ENCODE measurements at places on chromosomes 7 and 10. TPM values are rescaled to one million over a fixed set of nuclear protein-coding genes. Genes with fewer than 3 reads are reported as not detected.

Gene BICC1
- total RNA-seq, result 0.16 TPM

Gene CDHR3
- total RNA-seq, result 0.81 TPM

Gene PLXNA4
- total RNA-seq, result 7.9 TPM

Gene AKR1E2
- total RNA-seq, result 38.9 TPM

Gene SHTN1
- total RNA-seq, result 0.65 TPM

Gene ATOH7
- not detected for total RNA-seq

Gene GRM3
- not detected for total RNA-seq

Gene GPNMB
- total RNA-seq, result 0.32 TPM

Gene TBX20
- total RNA-seq, result not detected

Gene CYP26A1
- total RNA-seq, result 0.65 TPM

Gene C10orf105
- not detected for total RNA-seq

Gene AMZ1
- under 0.01 TPM for total RNA-seq

Gene MBLAC1
- total RNA-seq, result 1.8 TPM

Gene ASB4
- total RNA-seq, result not detected

Gene MCM10
- total RNA-seq, result 14.2 TPM

Gene CACUL1
- 38.1 TPM for total RNA-seq

Gene ALOX5
- total RNA-seq, result not detected

Gene ASAH2
- 0.31 TPM for total RNA-seq

Gene CALML5
- total RNA-seq, result not detected

Gene DOCK1
- 139 TPM for total RNA-seq

Gene FXYD4
- not detected for total RNA-seq

Gene NKX2-3
- total RNA-seq, result under 0.01 TPM

Gene METTL27
- total RNA-seq, result 2.9 TPM

Gene HOXA1
- 0.49 TPM for total RNA-seq

Gene PRR15
- total RNA-seq, result 0.06 TPM

Gene PAPOLB
- total RNA-seq, result not detected

Gene PNLIPRP2
- not detected for total RNA-seq

Gene LRRTM3
- total RNA-seq, result not detected

Gene NEUROD6
- not detected for total RNA-seq

Gene GPR15LG
- total RNA-seq, result not detected

Gene IDI2
- total RNA-seq, result not detected

Gene ACTR3C
- 5.4 TPM for total RNA-seq

Gene OPN1SW
- total RNA-seq, result 1.1 TPM

Gene FAM13C
- 10.2 TPM for total RNA-seq

Gene SH2B2
- 0.97 TPM for total RNA-seq

Gene NODAL
- total RNA-seq, result not detected

Gene CNTNAP2
- 1.3 TPM for total RNA-seq

Gene AGR2
- not detected for total RNA-seq

Gene PTPRN2
- 1.9 TPM for total RNA-seq

Gene ANXA8L1
- not detected for total RNA-seq

Gene RRP12
- 19.6 TPM for total RNA-seq

Gene LRIT1
- total RNA-seq, result not detected

Gene XRCC2
- 3.1 TPM for total RNA-seq

Gene EMX2
- total RNA-seq, result not detected

Gene ABCC2
- total RNA-seq, result 0.65 TPM

Gene ARHGEF5
- 0.06 TPM for total RNA-seq

Gene SPDYE2B
- not detected for total RNA-seq

Gene AASS
- total RNA-seq, result 37.9 TPM

Gene SPACDR
- 0.32 TPM for total RNA-seq

Gene SUN3
- not detected for total RNA-seq

Gene PLEKHS1
- total RNA-seq, result not detected

Gene MMP21
- not detected for total RNA-seq

Gene HOXA11
- 0.31 TPM for total RNA-seq

Gene CALHM3
- total RNA-seq, result not detected

Gene HYAL4
- total RNA-seq, result 1.2 TPM

Gene DRGX
- total RNA-seq, result not detected

Gene AFAP1L2
- 6.9 TPM for total RNA-seq

Gene BLNK
- not detected for total RNA-seq

All from bladder microvascular endothelial cell (primary cell).